Inflammatory macrophage treated with lipopolysaccharide for 4 hours (primary cell): ENCODE measurements at places on chromosomes 3 and 15.

DNA sequence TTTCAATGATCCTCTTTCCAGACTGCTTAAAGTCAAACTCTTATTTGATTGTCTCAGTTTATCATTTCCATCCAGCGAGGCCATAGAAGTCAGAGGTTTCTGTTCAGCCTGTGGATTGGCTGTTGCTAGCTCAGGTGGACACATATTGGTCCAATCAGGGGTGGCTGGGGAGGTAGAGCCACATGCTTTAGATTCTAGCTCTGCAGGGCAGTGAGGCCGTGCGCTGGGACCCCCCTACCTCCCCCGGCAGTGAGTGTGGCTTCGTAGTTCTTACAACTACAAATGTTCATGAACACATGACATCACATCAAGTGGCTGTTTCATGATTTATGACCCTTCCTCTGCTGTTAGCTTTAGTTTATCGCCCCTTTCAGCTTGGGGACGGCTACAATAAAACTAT lies 18.0 kb downstream of the APOD start:
- DNase-seq: no peak

GRCh38 chr15:62777671-62778070 lies 264.9 kb upstream of the TPM1 start:
- DNase-seq: no peak

DNA sequence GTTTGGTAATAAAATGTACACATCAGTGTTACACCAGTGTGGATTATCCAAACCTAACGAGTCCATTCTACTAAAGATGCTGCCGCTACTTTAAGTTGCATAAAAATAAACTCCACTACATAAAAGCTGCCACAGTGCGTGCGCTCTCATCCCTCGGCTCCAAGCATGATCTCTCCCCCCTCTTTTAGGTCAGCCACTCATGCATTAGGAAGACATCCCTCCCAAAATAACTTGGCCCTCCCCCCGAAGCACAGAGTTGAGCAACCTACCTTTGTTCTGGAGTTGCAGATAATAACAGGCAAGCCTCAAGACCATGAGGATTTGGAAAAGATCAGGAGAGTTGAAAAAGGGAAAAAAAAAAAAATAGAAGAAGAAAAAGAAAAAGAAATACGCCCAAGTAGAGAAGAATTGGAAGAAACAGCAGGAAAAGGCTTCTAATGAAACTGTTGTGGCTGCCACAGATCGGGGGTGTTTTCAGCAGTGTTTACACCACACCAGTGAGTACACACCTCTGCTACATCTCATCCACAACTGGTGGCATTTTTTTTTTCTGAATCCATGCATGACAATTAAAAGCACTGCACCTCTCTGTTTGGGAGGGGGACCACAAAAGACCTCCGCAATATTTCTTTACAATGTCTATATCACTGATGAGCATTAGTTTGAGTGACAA lies 339.2 kb downstream of the FOXP1 start:
- DNase-seq: no peak

GRCh38 chr3:172524611-172525010 lies 1.4 kb upstream of the TNFSF10 start:
- no peak for DNase-seq

DNA sequence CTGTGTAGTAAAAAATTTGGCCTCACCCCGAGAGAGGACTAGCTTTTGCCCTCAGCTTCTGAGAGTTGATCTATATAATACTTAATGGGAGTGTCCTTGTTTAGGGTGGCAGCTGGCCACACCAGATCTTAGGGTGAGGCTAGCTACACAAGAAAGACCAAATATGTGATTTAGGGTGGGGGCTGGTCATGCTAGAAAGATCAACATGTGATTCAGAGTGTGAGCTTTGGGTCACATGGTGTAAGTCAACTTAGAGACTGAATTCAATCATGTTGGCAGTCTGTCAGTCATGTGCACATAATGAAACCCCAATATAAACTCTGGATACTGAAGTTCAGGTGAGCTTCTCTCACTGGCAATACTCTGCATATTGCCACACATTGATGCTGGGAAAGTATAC lies 120.7 kb upstream of the DAZL start:
- DNase-seq: no peak

- DNase-seq: no peak
These were observed 158.2 kb upstream of the ARHGEF26 start for GRCh38 chr3:153963012-153963411.
